M059J (cell line): ENCODE measurements at places on chromosomes 1 and 21. TPM values are rescaled to one million over a fixed set of nuclear protein-coding genes. Genes with fewer than 3 reads are reported as not detected.

DNA sequence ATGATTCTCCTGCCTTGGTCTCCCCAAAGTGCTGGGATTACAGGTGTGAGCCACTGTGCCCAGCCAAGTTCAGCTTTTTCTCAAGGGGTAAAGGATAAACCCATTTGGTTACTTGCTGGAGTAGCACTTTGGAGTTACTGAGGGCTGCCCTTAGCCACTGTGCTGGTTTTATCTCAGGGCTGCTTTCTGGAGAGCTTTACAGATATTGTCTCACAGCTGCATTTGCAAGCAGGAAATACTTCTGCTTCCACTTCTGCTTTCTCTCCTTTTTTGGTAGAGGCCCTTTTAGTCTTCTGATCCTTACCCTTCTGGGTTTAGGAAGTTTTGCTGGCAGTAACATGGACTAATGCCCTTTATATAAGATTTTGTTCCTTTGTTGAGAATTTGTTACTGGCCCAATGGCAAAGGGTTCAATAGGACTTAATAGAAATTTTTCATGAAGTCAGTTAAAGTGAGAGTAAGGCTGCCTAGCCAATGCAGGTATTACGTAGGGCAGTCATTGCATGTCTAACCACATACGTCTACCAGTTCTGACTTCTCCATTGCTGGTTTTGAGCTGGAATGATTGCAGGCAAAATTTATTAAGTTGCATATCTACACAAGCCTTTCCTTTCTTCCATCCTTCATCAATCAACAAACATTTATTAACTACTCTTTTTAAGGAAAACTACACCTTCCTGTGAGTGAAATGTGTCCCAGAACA lies 24.4 kb downstream of the CAP1 start:
- DNase-seq = no peak

- DNase-seq = no peak
Measured at GRCh38 chr21:36255663-36256062, 64.3 kb upstream of the MORC3 start.

DNA sequence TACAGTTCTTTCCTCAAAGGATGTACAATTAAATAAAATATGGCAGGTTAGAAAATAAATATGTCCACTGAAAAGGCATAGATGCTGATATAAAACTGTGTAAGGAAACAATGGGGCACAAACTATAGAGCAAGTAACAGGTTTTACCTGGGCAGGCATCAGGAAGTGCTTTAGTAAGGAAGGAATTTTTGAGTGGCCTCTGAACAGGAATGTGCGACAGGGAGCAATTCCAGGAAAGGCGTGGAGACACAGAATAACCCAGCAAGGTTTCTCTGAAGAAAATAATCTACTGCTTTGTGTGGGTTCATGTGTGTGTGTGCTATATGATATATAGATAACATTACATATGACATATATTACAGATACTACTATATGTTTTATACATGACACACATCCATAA lies 128.4 kb downstream of the RGS21 start:
- DNase-seq = no peak

- peak; percentile 31 for DNase-seq
Measured at GRCh38 chr1:64687725-64688327, 57.0 kb upstream of the RAVER2 start.

GRCh38 chr1:4137621-4138415 lies 237.7 kb upstream of the C1orf174 start:
- no peak for DNase-seq

GRCh38 chr1:57012315-57012714 lies 46.5 kb upstream of the C8B start:
- DNase-seq = no peak

GRCh38 chr1:245378311-245378722 lies 223.5 kb downstream of the KIF26B start:
- DNase-seq = peak; percentile 64

DNA sequence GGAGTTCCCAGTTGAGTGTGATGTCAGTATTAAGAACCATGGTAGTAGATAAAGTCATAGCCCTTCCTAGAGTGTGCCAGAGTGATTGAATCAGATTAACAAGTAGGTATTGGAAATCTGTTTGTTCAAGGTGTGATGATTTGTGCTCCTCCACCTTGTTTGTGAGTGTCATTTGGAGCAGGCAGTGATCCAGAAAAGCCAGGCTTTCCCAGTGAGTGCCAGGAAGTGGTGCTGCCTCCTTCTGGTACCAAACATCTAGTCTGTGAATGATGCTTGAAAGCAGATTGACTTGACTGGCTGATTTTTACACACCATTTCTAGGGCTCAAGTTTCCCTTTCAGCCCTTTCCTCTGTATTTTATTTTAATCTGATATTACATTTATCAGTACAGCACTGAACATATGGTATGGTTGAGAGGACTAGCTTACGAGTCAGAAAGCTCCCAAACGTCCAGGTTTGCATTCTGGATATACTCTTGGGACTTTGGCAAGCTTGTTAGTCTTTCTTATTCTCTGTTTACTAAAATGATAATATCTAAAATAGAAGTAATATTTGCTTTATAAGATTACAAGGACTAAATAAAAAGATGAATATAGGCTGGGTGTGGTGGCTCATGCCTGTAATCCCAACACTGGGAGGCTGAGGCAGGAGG lies 100.7 kb downstream of the PATJ start:
- peak; percentile 20 for DNase-seq

GRCh38 chr21:34513129-34513675 lies 1.2 kb upstream of the KCNE1 start:
- DNase-seq = no peak

DNA sequence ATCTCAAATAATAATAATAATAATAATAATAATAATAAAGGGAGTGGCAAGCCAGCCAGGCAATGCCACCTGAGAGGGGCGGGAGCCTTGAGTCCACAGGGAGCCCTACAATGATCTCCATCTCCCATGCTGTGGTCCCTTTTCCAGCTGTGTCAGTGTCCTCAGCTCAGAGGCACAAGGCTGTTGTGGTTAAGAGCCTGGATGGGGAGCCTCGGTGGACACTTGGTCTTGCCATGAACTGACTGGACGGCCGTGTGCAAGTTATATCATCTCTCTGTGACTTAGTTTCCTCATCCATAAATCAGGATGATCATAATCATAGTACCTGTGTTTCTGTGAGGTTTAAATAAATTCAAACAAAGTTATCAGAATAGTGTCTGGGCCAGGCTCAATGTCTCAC lies 127.8 kb upstream of the TIAM1 start:
- no peak for DNase-seq

DNA sequence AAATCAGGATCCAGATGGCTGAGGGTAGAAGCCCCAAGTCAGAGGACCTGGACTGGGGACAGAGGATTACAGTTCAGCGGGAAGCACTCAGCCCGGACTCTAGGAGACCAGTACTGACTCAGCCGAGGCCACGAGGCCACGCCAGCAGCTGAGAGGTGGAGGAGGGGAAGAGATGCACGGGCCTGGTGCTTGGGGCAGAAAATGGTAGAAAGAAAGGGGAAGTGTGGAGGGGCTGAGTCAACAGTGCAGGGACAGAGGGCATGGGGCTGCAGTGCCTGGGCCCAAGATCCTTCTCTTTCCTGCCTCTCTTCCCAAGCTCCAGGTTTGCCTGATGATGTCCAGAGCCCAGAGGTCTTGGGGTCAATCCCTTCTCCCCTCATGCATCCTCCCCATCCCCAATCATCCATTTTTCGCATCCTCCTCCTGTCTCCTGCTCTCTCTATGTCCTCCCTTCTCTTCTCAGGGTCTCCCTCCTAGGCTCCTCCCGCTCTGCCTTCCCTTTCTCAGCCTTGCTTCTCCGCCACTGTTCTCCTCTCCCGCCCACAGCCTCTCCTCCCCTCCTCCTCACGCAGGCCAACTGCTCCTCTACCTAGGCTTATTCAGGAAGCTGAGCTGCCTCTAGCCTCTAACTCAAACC lies 7.7 kb downstream of the ARHGEF2 start:
- peak; percentile 93 for DNase-seq

GRCh38 chr1:202228484-202229122 lies 35.0 kb downstream of the LGR6 start:
- DNase-seq = no peak

- DNase-seq = no peak
Measured at GRCh38 chr21:40531431-40532110, 315.4 kb downstream of the DSCAM start.

DNA sequence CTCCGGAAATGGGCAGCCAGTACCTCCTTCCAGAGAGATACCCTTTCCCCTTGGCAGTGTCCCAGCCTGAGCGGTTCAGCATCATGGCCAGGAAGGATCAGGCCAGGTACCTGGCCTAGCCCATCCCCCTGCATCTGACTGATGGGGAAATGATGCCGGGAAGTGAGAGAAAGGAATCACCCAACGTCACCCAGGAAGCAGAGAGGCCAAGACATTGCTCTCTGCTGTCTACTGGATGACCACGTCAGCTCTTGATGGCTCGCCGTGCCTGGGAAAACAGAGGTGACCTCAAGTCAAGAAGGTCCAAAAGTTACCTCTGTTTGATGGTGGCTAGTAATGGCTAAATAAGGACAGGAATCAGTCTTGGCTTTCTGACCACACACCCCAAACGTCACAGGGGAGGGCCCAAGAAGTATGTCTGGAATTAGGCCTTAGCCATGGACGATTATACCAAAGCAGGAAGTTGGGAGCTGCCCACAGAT lies 79.0 kb downstream of the MRPL37 start:
- DNase-seq = peak; percentile 84

DNA sequence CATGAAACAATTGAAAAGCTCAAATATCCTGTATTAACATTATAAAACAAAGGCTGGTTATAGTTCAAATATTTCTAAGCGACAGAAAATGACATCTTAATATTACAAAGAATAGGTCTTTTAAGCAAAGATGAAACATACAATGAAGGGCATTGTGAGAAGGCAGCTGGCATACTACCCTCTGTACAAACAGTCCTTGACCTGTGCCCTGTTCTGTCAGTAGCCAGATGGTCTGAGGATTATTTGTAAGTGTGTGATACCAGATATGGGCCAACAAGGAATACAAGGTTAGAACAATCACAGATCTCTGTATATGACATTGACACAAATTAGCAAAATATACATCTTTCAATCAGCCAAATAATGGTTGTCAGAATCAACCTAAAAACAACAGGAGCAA lies 1350.4 kb downstream of the AMY1C start:
- DNase-seq = no peak

DNA sequence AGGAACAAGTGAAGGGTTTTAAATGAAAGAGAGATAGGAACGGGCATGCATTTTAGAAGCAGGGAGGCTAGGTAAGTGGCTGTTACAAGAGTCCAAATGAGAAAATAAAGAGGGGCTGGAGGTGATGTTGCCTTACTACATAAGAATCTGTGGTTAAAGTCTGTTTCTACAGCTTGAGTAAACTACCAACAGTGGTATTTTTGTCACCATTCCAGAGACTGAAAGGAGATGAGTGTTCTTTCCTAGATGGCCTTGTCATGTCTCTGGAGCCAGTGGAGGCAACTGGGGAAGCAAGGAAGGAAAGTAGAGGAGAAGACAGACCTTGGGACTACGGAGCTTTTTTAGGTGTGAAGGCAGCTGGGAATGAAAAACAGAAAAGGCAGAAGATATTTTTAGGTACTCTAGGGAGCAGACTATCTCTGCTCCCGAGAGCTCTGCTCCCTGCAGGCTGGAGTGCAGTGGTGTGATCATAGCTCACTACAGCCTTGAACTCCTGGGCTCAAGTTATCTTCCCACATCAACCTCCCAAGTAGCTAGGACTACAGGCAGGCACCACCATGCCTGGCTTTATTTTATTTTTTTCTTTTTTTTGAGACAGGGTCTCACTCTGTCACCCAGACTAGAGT lies 12.2 kb downstream of the HDAC1 start:
- peak; percentile 39 for DNase-seq

The FOXD2 gene
- 0.37 and 0.94 TPM in 2 replicates for total RNA-seq

The ETV3L gene
- total RNA-seq = not detected in 2 replicates

The ATAD3A gene
- 26.7 and 55.9 TPM in 2 replicates for total RNA-seq

The OR2T11 gene
- total RNA-seq = not detected in 2 replicates

The CACHD1 gene
- 0.74 and 2.1 TPM in 2 replicates for total RNA-seq

The NES gene
- 0.02 and 0.37 TPM in 2 replicates for total RNA-seq
